Hepatic stellate cell (primary cell): ENCODE measurements at places on chromosomes 12 and 14.

DNA sequence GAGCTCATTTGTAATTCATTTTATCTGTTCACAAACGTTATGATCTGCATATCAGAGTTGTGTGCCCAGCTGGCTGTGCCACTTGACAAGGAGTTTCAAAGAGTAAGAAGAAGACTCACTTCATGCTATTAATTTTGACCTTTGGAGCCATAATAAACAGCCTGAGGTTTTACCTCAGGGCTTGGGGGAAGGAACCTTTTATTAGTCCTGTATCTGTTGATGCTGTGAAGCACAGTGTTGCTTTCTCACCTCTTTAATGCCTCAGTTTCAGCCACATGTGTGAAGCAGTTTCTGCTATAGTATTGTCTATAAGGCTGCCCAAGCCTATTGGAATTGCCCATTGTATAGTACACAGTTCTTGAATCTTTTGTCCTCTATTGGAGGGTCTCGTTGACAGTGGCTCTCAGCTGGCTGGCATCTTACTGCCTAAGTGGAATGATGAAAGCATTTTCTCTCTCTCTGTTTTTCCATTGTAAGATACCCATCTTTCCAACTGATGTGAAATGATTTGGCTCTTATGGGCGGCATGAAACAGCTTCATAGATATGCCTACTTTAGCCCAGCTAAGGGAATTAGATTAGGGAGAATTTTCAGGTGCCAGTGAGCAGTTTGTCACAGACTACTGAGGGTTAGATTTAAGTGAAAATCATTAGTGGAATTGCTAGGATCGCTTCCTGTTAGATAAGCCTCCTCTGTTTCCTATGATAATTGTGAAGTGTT is 34.7 kb downstream of the GPATCH2L start:
- DNase-seq = no peak

GRCh38 chr12:62299617-62300016 is 39.4 kb downstream of the USP15 start:
- DNase-seq = no peak

- no peak for DNase-seq
Measured at GRCh38 chr12:12534975-12535374, 27.7 kb downstream of the DUSP16 start.

GRCh38 chr14:102392506-102392905 is 29.8 kb downstream of the TECPR2 start:
- DNase-seq = no peak

GRCh38 chr14:77622366-77622961 is 6.0 kb upstream of the SPTLC2 start:
- no peak for DNase-seq

DNA sequence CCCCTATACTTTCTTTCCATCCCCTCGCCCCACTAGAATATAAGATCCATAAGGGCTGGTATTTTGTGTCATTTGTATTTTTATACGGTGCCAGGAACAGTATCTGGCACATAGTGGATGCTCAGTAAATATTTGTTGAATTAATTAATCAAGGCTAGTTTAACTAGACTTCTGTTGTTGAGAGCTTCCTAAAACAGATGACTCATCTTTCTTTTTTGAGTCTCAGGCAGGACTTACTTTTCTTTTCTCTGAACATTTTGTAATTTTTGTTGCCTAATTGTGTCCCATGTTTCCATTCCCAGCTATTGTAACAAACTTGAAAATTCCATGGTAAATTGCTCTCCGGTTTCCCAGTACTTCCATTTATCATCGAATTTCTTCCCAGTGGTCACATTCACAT is 16.7 kb downstream of the STK38L start:
- no peak for DNase-seq

DNA sequence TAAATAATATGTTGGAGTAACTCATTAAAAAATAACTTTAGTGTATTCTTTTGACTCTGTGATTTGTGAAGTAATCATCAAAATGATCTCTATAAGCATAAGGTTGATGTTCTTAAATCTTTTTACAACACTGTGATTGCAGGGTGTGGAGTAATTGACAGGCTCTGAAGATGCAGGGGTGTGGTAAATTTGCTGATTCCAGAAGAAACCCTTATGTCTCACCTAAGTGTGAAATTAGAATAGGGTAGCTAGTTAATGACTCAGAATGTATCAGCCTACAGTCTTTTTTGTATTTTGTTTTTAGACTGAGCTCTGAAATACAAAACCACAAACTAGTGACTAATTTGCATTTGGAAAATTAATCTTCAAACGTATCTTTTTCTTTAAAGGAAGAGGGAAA is 5.9 kb downstream of the PRPF39 start:
- DNase-seq = no peak

GRCh38 chr12:99948370-99948769 is 36.4 kb downstream of the ANKS1B start:
- DNase-seq = no peak

DNA sequence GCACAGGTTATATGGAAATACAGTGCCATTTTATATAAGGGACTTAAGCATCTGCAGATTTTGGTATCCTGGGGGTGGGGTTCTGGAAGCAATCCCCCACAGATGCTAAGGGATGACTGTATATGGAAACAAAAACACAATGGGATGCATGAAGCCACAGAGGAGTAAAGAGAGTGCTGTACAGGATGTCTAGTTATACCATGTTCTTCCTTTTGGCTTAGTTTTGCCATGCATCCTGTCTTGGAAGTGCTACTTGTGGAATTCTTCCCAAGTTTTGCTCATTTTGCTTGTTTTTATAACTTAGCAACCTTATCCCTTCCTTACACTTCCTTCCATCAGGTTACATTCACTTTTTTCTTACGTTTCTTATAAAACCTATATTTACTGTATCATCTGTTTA is 55.6 kb downstream of the TRMT5 start:
- no peak for DNase-seq

DNA sequence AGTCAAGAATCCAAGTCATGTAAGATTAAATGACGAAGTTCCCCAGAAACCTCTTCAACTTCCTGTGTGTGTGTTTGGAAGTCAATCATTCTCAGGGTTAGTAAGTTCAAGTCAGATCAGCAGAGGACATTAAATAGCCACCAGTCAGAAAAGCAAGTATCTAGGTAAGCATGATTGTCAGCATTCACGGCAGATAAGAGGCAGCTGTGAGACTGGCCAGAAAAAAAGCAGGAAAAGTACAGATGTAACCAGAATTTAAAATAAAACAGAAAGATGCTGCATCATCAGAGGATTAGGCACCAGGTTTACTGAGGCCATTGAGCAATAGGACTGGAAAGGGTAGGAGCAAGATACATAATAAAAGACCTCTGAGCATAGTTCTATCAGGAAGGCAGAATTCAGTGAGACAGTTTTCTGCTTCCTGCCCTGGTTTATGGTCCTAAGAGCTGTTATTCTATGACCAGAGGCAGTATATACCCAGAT is 606.9 kb downstream of the FSCB start:
- no peak for DNase-seq

GRCh38 chr12:118574288-118574687 is 197.9 kb downstream of the SUDS3 start:
- DNase-seq = no peak

DNA sequence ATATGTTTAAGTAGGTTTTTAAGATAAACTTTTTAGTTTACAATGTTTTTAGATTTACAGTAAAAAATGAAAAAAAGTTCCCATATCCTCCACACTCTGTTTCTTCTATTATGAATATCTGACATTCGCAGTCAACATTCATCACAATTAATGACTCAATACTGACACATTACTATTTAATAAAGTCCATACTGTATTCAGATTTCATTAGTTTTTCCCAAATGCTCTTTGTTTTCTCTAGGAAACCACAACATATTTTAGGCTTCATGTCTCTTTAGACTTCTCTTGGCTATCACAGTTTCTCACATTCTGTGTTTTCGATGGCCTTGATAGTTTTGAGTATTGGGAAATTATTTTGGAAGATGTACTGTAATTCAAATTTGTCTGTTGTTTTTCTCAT is 399.8 kb downstream of the SLC6A15 start:
- no peak for DNase-seq

DNA sequence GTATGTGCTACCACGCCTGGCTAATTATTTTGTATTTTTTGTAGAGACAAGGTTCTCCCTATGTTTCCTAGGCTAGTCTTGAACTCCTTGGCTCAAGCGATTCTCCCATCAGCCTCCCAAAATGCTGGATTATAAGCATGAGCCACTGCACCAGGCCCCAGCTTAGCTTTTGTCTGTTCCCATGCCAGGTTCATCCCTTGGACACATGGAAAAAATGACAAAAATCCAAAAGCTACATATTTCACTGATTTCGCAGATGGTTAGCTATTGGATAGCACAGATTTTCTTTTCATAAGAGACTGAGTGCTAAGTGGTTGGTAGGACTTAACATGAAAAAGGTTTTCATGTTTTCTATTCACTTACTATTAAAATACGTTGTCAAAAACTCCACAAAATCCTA is 286.6 kb upstream of the KITLG start:
- DNase-seq = no peak

DNA sequence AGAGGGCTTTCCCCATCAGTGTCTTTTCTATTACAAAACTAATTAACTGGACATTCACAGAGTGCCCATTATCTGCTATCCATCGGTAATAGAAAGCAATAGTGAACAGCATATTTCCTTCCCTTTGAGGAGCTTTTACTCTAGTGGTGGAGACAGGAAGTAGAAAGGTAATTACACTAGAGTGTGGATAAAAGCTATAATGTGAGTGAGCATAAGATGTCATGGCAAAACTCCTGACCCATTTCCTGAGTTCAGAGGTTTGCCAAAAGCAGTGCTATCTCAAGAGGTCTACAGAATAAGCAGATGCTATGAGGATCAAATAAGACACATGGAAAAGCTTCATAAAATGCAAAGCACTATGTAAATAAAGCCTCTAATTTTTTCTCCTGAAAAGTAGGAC is 24.0 kb downstream of the TIMELESS start:
- no peak for DNase-seq

- DNase-seq = no peak
Measured at GRCh38 chr14:104474495-104475213, 104.9 kb upstream of the C14orf180 start.

DNA sequence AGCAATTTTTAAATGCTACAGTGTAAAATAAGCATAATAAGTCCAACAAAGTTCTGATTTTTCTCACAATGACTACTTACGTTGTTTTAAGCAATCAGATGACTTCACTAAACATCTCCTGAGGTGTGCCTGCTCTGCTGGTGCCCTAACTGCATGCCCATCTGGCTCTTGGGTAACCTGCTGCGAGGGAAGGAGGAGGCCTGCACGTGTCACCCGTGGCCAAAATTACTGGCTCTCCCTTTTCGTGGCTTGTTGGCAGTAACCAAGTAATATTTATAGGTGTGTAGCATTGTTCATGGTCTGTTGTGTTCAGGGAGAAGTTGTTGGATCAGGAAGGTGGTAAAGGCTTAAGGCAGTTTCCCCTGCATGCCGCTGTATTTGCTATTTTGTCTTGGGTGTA is 6.3 kb upstream of the NFKBIA start:
- DNase-seq = no peak

- no peak for DNase-seq
Measured at GRCh38 chr12:129195081-129195480, 341.8 kb downstream of the GLT1D1 start.

DNA sequence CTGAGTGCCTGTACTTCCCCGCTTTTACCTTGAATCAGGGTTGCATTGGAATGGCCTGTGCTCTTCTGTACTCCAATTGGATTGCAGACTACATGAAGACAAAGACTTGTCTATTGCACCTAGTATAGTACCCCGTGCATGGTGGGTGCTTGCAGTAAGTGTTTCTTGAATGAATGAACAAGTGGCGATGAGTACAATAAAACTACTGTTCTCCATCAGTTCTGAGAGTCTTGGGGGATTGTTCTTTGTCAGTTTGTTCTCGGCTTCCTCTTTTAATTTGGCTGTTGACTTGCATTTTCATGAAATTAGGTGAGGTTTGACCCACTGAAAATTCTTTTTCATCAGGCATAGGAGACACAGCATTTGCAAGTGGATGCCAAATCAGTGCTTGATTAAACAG is 34.1 kb downstream of the ERH start:
- DNase-seq = no peak

- DNase-seq = no peak
Measured at GRCh38 chr14:51996148-51996746, 6.9 kb downstream of the RTRAF start.

- DNase-seq = peak; percentile 75
Measured at GRCh38 chr14:102593061-102593824, 794 bp downstream of the RCOR1 start.

GRCh38 chr14:94136575-94137331 is 7.3 kb upstream of the IFI27L2 start:
- peak; percentile 69 for DNase-seq

- DNase-seq = no peak
Measured at GRCh38 chr12:1382151-1382550, 212.2 kb downstream of the FBXL14 start.

GRCh38 chr12:1928439-1929121 is 10.1 kb upstream of the CACNA2D4 start:
- no peak for DNase-seq

GRCh38 chr14:90632871-90633270 is 183.4 kb downstream of the TTC7B start:
- DNase-seq = no peak

GRCh38 chr12:57844709-57845477 is 1.6 kb downstream of the CTDSP2 start:
- DNase-seq = peak; percentile 91

DNA sequence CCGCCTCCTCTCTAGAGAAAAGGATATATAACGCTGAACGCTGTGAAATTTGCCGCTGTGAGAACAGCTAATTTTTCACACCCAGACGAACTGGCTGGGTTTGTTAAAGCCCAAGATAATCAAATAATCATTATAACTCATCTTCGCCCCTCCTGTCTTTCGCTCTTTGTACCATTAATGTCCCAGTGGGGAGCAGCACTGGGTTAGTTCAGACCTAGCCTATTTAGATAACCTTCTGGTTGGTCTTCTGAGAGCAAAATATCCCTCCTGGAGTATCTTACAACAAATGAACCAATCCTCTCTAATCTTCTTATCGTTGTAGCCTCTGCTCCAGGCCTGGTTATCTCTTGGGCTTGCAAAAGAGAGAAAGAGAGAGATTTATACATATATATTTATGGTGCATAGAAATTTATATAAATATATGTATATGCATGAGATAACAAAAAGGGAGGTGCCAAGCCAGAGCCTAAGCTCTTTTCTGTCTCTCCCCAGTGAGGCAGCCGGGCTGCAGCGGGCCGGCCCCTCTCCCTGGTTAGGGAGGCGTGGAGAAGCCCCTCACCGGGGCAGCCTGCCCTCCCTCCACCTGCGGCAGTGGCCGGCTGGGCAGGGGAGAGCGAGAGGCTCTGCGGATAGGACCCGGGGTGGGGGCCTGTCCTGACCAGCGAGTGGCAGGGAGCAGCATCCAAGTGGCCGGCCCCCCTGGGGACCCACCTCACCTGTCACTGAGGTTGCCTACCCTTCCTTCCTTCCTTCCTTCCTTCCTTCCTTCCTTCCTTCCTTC is 202.0 kb upstream of the LHX5 start:
- DNase-seq = no peak
